ENCODE measurements at places on chromosomes 3 and 15. TPM values are rescaled to one million over a fixed set of nuclear protein-coding genes. Genes with fewer than 3 reads are reported as not detected.

The HES1 gene
- 23.4 TPM for total RNA-seq

DNA sequence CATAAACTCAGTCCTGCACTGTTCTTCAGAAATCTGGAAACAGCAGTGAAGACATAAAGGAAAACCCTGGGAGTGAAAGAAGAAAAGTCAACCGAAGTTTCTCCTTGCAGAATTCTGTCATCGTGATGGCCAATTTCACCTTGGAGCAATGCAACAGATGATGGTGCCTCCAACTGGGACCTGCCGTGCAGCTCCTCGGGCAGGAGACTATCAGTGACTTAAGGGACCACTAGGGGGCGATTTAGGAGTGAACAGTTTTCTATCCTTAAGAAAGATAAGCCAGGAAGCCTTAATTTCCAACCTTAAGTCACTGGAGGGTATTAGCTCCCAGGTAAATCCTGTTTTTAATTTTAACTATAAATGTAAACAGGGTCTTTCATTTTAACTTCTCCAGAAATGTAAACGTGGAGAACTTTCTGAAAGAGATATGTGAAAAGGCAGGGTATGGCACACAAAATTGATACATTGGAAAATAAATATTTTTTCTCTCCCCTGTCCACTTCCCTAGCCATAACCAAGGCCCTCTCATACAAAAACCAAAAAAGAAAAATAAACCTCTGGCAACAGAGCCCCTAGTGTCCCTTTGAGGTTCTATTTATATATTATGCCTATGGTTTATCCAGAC lies 116.3 kb downstream of the PDZRN3 start:
- no peak for DNase-seq

The EEF1AKMT4 gene
- 1.8 TPM for total RNA-seq

GRCh38 chr3:86794361-86795065 lies 196.4 kb downstream of the VGLL3 start:
- DNase-seq: no peak

The MUC20 gene
- 2.4 TPM for total RNA-seq

DNA sequence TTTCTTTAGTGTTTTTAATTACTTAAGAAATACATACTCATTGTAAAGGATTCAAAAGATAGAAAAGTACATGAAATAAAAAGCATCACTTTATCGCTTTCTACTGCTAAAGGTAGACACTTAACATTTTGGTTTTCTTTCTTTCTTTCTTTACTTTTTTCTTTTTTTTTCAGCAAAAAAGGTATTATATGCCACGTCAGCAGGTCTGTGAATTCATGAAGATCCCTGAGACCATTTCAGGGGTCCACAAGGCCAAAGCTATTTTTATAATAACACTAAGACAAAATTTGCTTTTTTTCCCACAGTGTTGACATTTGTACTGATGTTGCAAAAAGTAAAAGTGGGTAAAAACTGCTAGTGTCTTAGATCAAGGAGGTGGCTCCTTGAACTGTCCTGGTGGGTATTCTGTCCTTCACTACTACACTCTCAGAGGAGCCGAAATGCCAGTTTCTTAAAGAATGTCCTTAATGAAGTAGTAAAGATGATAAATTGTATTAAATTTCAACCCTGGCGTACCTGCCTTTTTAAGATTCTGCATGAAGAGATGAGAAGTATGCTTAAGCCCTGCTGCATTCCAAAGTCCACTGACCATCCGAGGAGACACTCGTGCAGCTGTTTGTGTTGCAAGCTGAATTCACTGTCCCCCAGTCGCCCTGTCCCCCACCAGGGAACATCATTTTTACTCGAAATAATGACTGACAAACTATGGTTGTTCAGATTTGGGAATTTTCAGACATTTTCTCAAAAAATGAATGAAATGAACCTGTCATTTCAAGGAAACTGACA lies 106.7 kb upstream of the PIAS1 start:
- no peak for DNase-seq

The DCP1A gene
- total RNA-seq: 21.8 TPM

Data from right cardiac atrium (tissue), 5 donors.